ENCODE measurements at places on chromosomes 16 and 17.

GRCh38 chr16:70470927-70471341, 16.5 kb downstream of the FCSK start:
- no peak for DNase-seq

- peak; percentile 67 for DNase-seq
Measured at GRCh38 chr17:60832151-60832585, 154.5 kb downstream of the BCAS3 start.

GRCh38 chr17:50337956-50338355, 8.0 kb upstream of the XYLT2 start:
- no peak for DNase-seq

- no peak for DNase-seq
Measured at GRCh38 chr17:48728232-48729231, at the start of gene HOXB13. TSS of gene HOXB13 (minus strand) at chr17:48728750. CDS start at chr17:48728593, 157 bp downstream.

DNA sequence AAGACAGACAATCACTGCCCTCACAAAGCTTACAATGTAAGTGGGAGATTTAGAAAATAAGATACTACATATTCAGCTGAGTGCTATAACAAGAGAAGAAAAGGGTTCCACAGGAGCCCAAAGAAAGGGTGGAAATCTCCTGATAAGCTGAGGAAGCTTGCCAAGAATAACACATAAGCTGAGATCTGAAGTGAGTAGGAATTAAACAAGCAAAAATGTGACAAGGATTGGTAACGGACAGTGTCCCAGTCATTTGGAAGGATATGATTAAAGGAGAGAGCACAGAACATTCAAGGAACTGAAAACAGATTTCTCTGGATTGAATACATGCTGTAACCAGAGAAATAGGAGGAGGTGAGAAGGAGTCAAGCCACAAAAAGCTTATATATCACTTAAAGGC, 13.0 kb downstream of the CDYL2 start:
- no peak for DNase-seq

GRCh38 chr16:4452674-4453073, 21.8 kb downstream of the NMRAL1 start:
- DNase-seq = no peak
